ENCODE measurements at places on chromosomes 12 and 14. TPM values are rescaled to one million over a fixed set of nuclear protein-coding genes. Genes with fewer than 3 reads are reported as not detected.

GRCh38 chr14:52862632-52863333 lies 71.4 kb upstream of the GNPNAT1 start:
- DNase-seq: no peak

GRCh38 chr14:96905825-96906224 lies 108.6 kb downstream of the VRK1 start:
- DNase-seq: no peak

- no peak for DNase-seq
Observed at GRCh38 chr14:25908277-25909044, 689.4 kb downstream of the NOVA1 start.

DNA sequence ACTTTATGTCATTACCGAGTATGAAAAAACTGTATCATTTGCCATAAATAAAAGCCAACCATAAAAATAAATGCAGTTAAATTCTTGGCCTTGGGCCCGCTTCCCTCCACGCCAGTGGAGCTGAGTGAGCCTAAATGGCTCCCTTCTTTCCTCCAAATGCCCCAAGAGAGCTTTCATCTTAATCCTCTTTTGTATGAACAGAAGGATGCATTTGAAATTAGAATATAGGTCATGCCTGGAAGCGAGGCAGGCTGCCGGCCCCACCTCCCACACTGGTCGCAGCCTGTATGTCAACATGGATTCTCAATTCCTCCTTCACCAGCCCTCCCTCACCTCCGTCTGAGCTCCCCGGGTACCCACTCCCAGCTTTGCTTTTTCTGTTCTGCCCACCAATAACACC lies 245.7 kb downstream of the SLC15A4 start:
- DNase-seq: no peak

DNA sequence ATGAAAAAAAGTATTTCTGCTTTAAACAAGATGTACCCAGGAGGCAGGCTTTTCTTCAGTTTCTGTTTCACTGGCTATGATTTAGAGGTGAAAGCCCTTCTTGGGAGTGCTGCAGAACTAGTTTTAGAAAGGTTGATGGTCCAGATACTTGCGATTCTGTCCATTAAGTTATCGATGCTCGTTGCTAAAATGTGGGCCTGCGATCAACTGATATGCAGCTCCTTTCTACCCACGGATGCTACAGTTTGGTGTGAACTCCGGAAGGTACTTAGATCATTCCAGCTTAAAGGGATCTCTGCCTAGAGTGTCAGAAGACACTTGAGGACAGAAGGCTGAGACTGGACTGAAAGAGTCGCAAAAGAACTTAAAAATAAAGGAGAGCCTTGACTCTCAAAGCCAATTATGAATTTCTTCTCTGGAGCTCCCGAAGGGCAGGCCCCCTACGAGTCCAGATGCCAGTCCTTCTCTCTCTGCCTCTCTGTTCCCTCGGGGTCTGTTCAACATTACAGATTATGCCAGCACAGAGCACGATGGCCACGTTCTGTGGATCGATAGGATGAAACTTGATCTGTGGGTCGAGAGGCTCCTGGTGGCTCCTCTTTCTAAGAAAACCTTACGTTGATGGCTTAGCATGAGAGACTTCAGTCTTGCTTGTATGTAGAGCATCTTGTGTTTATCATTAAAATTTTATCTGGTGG lies 40.0 kb downstream of the FBXW8 start:
- no peak for DNase-seq

GRCh38 chr14:89746654-89747053 lies 207.9 kb downstream of the EFCAB11 start:
- no peak for DNase-seq

GRCh38 chr14:93073910-93074769 lies 41.6 kb downstream of the ITPK1 start:
- no peak for DNase-seq

DNA sequence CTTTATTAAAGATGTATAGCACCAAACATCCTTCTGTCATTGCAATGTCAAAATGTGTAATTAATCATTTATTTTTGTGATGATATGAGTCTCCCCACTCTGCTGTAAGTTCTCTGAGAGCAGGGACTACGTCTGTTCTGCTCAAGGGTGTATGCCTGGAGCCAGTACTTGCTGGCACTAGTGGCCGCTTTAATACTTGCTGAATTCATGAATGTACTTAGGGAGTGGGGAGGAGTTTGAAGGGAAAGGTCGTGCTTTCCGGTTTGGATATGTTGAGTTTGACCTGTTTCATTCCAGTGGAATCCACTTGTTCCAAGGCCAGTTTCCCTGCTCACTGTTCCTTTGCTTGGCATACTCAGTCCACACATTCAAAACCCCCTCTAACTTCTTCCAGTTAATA lies 1.9 kb upstream of the DCAF5 start:
- no peak for DNase-seq

GRCh38 chr14:37974421-37974820 lies 233.3 kb upstream of the SSTR1 start:
- DNase-seq: no peak

- DNase-seq: no peak
Observed at GRCh38 chr12:81162391-81163136, 84.7 kb downstream of the ACSS3 start.

DNA sequence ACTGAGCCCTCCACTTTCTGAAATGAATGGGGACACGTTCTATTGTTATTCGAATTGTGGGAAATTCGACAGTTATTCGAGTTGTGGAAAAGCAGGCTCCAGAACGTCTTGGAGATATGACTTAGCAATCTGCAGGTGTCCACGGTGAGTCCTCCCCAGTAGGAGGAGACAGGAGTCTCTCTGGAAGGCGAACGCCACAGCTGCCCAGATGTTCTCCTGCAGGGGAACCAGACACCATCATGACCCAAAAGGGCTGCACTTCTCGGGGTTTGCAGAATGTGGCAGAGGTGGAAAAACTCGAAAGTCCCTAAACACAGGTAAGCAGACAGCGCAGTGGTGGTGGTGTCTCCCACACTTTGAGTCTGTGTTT lies 363.6 kb upstream of the SFSWAP start:
- no peak for DNase-seq

- DNase-seq: no peak
Observed at GRCh38 chr14:42045383-42045782, 438.7 kb downstream of the LRFN5 start.

DNA sequence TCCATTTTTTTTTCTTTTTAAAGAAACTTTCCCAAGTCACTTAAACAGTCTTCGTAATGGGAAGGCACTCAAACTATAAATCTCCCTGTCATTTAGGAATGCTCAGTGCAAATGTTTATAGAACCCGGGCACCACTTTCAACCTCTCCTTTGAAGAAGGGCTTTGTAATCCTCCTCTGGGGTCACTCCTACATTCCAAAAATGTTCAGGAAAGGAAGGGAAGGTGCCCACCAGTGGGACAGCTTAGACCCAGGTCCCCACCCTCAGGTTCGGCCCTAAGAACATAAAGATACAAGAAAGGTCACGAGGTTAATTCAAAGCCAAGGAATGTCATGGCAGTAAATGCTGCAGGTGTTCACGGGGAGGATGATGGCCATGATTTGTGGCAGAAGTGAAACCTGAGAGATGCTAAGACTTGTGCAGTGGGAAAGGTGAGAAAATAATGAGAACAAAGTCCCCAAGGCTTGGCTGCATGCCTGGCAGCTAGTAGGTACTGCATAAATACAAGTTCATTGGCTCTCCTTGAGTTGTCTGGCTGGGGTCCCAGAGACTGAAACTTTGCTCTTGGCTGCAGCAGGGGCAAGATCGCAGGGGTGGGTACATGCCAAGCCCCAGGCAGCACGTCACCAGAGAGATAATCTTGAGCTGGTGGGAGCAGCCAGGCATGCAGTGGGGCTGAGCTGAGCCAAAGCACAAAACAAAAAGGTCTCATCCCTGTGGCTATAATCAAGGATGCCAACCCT lies 21.1 kb downstream of the KRT18 start:
- peak; percentile 21 for DNase-seq

DNA sequence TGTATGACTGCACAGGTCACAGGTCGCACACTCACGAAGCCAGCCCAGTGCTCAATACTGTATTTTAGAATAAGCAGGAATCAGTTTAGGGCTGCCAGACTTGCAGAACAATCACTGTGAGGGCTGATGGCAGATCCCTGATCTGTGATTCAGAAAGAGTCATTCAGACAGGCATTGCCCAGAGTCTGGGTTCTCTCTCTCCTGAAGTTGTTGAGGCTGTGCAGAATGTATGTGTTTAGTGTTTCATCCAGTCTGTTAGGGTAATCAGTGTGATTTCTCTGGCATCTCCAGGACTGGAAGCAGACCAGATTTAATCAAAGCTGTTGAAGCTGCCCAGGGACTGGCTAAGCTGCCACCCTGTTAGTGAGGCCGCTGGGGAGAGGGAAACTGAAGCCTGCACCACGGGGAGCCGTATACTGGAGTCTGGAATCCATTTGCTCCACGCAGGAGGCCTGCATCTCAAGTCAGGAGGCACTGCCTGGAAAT lies 69.3 kb downstream of the ETV6 start:
- DNase-seq: peak; percentile 67

- no peak for DNase-seq
Observed at GRCh38 chr12:103547929-103548328, 39.1 kb upstream of the STAB2 start.

DNA sequence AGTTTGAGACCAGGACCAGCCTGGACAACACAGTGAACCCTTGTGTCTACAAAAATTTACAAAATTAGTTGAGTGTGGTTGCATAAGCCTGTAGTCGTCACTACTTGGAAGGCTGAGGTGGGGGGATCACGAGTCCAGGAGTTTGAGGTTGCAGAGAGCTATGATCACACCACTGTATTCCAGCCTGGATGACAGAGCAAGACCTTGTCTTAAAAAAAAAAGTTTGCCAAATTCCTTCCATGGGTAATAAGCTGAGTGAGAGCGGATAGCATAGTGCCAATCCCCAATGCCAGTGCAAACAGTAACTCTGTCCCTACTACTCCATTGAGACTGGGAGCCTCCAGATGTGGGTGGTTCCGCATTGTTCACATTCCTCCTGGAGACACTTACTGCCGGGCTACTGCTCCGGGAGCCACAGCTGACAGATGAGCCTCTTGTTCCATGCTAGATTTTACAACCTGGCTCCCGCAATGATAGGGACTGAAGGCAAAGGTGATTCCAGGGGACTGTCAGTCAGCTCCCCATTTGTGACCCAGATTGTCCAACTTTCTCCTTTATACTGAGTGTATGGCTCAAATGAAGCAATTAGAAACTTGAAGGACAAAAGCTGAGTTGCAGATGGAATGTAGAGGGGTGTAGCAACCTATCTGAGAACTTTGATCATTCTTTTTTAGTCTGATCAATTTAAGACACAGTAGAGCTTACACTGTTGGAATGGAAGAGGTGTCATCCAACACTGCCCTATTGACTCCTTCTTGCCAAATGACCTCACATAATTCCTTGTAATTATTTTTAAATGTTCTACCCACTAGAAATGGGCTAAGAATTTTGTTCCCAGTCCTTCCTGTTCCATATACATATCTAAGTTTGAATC lies 13.4 kb upstream of the FRMD6 start:
- peak; percentile 86 for DNase-seq

DNA sequence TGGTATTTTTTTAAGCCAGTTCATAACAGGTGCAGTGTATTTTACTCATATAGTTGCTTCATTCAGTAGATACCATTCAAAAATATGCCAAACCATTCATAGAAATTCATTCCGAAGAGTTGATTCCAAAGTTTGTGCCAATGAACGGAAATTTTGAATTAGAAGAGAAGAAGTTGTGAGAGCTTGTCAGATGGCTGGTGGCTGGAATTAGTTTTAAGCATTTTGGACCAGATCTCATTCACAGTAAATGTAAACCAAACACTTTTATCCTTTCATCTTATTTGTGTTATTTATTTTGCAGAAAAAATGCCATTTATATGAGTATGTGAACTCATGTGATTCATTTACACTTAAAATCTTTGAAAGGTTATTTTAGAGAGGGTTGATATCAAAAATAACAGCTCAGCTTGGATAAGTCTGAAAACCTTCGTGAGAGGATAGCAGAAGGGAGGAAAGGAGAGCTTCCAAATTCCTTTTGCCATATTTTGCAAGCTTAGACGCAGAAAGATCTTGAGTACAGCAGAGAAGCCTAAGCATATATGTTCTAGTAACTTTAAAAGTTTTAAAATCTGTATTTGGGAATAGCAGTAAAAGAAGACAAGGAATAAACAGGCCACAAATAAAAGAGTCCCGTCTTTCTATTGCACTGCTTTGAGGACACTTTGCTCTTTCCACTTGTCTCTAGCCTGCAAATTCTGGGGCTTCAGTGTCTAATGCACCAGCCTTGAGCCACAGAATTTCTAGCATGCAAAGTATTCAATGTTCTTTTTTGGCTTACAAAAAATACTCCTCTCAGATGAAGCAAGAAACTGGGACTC lies 253.6 kb upstream of the FLRT2 start:
- no peak for DNase-seq

GRCh38 chr12:89350630-89351488 lies 1.4 kb downstream of the DUSP6 start:
- DNase-seq: no peak

The LGMN gene
- 136 TPM for total RNA-seq

The CRIP1 gene
- total RNA-seq: not detected

The DEPDC4 gene
- 1.9 TPM for total RNA-seq

The TMTC3 gene
- total RNA-seq: 45.6 TPM

The TMEM119 gene
- total RNA-seq: 311 TPM

The PTPRB gene
- total RNA-seq: 4.5 TPM

The IAPP gene
- total RNA-seq: not detected

The CAPZA3 gene
- not detected for total RNA-seq

The PHLDA1 gene
- 19.5 TPM for total RNA-seq

The C12orf75 gene
- total RNA-seq: 288 TPM

The TGM1 gene
- not detected for total RNA-seq

The BATF gene
- not detected for total RNA-seq
